ENCODE measurements at places on chromosomes 5 and 9.
A peak's percentile ranks its signal among the peaks of the same experiment; 100 is the strongest.

DNA sequence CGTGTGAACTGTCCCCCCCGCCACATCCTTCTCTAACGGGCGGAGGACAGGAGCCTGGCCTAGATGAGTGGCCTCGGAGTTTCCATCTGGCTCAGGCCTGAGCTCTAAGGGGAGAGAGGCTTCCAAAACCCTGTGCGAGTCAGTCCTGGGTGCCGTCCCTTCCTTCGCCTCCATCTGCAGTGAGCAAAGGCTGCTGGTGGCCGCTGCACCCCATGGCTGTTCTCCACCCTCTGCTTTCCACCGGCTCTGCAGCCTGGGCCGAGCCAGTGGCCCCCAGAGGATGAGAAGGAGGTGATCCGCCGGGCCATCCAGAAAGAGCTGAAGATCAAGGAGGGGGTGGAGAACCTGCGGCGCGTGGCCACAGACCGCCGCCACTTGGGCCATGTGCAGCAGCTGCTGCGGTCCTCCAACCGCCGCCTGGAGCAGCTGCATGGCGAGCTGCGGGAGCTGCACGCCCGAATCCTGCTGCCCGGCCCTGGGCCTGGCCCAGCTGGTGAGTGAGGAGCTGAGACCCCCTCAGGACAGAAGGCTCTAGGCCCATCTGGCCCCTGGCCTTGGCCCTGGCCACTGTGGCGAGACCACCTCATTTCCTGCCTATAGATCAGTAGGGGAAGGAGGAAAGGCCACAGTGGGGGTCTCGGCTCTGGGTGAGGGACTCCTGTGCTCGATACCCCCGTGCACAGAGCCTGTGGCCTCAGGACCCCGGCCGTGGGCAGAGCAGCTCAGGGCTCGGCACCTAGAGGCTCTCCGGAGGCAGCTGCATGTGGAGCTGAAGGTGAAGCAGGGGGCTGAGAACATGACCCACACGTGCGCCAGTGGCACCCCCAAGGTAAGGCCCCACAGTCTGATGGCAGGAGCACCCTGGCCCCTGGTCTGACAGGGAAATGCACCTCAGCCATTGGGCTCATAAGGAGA, 3.0 kb downstream of the PKN3 start:
- peak; percentile 25 for DNase-seq

DNA sequence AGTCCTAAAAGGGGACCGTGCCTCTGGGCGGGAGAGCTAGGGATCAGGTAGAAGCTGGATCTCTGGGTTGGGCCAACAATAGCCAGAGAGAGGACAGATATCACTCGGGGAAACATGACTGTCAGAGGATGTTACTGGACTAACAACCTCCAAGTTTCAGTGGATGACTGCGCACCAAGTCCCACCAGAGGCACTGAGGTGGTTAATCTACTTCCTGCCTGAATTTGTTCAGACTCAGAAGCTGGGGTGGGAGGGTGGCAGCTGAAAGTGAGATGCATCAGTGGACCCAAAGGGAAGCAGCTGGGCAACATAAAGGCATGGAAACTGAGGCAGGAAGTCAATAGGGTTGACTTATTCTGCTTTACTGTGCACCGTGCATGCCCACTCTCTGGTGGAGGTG, 130.1 kb upstream of the SLC44A1 start:
- no peak for DNase-seq

DNA sequence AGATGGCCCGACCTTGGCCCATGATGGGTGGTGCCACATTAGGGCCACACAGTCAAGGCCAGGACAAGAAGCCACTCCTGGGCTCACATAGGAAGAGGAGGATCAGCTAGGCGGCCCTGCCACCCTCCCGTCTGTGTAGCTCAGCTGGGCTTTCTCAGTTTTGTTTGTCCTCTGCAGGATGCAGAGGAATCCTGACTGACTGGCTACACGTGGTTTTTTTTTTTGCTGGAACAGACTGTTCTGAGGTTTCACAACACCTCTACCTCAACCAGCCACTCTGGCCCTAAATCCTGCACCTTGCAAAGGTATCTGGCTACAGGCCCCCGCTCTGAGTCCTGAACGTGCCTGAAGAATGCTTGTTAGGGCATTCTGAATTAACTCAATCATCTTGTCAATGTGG, 88.3 kb upstream of the MSX2 start:
- no peak for DNase-seq

- no peak for DNase-seq
Observed at GRCh38 chr9:13386935-13387733, 107.6 kb upstream of the MPDZ start.

DNA sequence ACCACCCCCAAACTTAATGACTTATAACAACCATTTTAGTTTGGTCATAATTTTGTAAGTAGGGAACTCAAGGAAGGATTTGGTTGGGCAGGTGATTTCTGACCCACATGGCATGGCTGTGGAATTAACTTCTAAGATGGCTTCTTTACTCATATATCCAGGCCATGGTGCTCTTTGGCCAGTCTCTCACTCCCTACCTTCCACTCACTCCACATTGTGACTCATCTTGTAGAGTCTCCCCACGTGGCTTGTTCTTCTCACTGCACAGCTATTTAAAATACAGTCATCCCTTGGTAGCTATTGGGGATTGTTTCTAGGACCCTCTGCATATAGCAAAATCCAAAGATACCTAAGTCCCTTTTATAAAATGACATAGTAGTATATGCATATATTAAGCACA, 76.6 kb upstream of the MAST4 start:
- no peak for DNase-seq

DNA sequence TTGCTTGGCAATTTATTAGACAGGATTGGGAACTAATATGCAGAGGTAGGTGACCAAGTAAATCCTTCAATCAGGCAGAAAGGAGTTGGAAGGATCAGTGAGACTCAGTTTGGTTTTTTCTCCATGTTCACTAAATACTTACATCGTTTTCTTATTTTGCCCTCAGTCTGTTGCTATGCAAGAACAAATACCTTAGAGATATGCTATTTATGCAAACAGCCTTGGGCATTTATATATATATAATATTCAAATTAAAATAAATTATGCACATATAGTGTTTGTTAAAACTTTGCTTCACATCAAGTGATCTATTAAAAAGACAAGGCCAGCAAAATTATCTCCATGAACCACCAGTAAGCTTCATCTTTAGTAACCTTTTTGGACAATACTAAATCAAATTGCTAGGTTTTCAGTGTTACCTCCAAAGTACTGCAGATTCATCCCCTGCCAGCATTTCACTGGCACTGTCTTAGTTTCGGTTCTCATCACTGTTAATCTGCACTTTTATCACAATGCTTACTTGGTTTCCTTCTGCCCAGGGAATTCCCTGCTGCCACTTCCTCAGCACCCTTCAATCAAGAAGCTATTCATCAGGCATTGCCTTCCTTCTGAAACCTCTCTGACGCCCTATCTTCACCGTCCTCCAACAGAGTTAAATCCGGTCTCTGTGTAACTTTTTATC, 26.0 kb upstream of the LIFR start:
- no peak for DNase-seq

GRCh38 chr5:64678374-64678773, 11.9 kb upstream of the SHISAL2B start:
- no peak for DNase-seq

- DNase-seq = no peak
Observed at GRCh38 chr9:134007150-134007549, 15.0 kb upstream of the VAV2 start.

DNA sequence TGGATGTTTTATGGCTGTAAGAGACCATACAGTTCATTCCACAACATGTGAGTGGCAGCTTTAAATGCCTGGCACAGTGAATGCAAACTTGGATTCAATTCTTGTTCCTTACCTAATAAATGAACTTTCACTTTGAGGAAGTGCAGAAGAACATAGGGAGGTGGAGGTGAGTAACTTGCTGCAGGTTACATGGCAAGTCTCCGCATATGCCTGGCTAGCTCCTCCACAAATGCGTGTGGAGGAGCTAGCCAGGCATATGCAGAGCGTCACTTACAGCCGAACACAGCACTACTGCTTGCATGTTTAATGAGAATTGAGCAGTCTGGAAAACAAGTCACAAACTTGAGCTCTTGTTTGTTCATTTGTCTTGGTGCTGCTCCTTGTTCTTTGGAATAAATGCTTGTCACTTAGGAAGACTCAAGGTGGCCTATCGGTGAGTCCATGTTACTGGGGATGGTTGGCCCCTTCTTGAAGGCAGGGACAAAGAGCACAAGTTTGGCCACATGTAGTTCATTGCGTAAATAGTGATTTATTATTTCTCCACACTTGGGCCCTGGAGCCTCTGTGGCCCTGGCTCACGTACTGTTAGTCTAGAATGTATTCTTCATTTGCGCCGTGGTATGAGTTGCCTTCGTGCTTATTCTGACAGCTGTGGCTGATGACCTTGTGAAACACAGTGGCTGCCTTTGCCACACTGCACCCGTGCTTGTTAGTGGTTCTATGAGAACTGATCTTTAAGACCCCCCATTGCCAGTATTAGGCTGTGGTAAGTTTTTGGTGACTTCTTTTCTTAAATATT, 3.1 kb downstream of the ISOC1 start:
- no peak for DNase-seq

- no peak for DNase-seq
Observed at GRCh38 chr5:58738336-58738735, 155.5 kb downstream of the RAB3C start.

GRCh38 chr5:6403416-6403815, 25.1 kb upstream of the MED10 start:
- DNase-seq = no peak
